Uterus (tissue), 4 donors: ENCODE measurements at places on chromosomes 6 and 20. TPM values are rescaled to one million over a fixed set of nuclear protein-coding genes. Genes with fewer than 3 reads are reported as not detected.

DNA sequence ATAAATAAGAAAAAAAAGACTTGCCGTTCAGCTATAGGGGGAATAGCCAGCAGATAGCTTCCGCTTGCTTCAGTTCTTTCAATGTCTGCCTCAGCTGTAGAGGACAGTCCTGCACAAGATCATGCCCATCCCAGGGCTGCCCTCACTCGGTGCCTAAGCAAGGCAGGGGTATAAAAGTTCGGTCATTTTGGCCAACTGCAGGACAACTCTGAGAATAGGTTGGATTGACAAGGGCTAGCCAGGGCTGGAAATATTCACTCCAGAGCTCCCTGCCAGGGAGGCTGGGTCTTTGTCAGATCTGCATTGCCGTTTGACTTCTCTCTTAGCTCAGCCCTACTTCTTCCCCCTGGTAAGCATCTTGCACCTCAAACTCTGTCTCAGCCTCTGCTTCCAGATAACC lies 8.4 kb downstream of the PROCR start:
- DNase-seq, result no peak

DNA sequence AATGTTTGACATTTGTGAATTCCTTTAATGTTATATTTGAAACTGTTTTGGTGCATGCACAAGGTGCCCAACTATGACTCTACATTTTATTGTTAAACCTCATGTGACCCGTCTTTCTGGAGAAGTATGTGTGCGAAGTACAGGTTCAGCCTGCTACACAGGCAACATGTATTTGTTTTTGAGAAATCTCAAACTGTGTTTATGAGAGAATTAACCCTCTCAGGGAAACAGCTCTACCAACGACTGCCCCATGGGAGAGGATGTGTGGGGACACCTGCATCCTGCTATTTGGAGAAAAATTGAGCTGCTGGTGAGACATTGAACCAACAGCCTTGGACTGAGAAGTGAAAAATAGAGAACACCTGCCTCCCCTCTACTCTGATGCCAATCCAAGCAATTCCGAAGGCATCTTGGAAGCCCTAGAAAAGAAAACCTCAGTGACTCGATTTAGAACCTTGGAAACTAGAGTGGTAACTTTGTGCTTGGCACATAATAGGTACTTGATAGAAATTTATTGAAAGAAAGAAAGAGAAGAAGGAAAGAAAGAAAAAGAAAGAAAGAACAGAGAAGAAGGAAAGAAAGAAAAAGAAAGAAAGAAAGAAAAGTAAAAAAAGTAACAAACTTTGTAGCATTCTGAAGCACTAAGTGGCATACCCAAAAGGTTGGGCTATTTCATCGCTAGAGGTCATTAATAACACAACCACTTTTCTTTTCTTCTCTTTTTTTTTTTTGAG lies 2.9 kb upstream of the AKAP12 start:
- DNase-seq, result no peak

ANKRD66 gene
- 2.3 TPM for total RNA-seq

- DNase-seq, result no peak
Measured at GRCh38 chr20:50048420-50049166, 64.4 kb downstream of the UBE2V1 start.

GRCh38 chr6:168218785-168219566 lies 100.6 kb downstream of the DACT2 start:
- DNase-seq, result no peak

TPD52L1 gene
- 22.2 TPM for total RNA-seq

SLC22A2 gene
- total RNA-seq, result not detected

GRCh38 chr20:49584418-49585382 lies 16.8 kb upstream of the PTGIS start:
- DNase-seq, result peak; percentile 64

ME1 gene
- total RNA-seq, result 18.5 TPM

MOXD1 gene
- 70.2 TPM for total RNA-seq

LY6G6D gene
- not detected for total RNA-seq

DNA sequence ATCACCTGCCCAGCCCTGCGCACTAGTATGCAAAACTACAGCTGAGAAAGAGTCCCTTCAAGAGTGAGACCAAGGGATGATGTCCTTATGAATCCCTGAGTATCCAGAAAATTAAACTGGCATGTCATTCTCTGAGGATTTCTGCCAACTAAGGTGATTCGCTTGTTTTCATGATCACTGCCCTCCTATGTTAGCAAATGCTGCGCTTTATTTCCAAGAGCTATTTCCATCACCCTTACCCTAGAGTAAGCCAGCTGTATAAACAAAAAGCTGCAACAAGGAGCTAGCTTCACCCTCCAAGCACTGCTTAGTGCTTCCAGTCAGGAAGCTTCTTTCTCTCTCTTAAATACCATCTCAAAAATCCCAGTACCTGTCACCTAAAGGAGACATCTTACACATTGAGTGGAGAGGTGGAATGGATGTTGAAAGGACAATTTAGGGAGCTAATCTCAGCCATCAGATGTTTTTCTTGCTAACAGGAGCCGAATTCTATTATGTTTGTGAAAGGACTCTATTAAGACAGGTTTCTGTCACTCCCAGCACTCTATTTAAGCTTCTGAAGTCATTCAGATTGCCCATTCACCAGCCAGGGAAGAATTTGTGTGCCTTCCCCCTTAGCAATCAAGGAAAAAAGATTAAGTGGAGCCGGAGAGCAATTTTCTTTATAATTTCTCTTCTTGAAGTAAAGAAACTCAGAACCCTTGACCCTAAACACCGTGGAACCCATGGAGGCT lies 322.2 kb downstream of the NRN1 start:
- no peak for DNase-seq

CENPB gene
- total RNA-seq, result 64.0 TPM

DNA sequence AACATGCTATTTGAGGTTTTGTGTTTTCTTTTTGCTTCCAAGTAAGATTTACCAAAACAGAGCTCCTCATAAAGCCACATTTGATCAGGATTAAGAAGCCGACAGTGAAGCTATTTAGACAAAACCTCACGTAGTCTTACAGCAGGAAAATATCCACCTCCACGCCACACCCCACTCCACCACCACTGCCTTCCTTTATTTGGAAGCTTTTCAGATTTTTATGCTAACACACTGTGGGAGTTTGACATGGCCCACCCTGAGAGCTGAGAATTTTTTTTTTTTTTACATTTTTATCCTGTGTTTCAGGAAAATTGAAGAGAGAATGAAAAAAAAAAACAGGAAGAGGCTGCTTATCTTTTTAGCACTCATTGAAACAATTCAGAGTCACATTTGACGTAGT lies 104.8 kb upstream of the MC3R start:
- no peak for DNase-seq

GRCh38 chr6:170271771-170272314 lies 19.0 kb downstream of the DLL1 start:
- DNase-seq, result no peak

DNA sequence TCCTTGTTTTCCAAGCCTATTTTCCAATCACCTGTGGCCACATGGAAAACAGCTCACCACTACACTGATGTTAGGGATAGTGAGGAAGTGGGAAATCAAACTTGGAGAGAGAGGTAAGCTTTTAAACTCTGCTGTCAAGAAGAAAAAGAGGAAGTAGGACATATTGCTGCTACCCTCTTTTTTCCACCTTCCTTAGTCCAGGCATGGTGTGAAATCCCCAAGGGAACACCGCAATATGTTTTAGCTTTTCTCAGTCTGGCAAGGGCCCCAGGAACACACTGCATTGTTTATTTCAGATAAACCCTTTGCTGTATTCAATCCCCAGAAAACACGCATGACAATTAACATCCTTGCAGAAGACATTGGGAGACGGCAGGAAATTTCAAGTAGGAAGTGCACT lies 61.3 kb downstream of the HS3ST5 start:
- DNase-seq, result no peak

- no peak for DNase-seq
Measured at GRCh38 chr6:36336779-36337241, at the start of gene BNIP5. Gene BNIP5 (minus strand): TSS chr6:36336888. CDS start chr6:36330690, 6,198 bp downstream.

APOM gene
- total RNA-seq, result 2.6 TPM

- DNase-seq, result no peak
Measured at GRCh38 chr6:5697508-5697907, 309.2 kb downstream of the NRN1 start.

DNA sequence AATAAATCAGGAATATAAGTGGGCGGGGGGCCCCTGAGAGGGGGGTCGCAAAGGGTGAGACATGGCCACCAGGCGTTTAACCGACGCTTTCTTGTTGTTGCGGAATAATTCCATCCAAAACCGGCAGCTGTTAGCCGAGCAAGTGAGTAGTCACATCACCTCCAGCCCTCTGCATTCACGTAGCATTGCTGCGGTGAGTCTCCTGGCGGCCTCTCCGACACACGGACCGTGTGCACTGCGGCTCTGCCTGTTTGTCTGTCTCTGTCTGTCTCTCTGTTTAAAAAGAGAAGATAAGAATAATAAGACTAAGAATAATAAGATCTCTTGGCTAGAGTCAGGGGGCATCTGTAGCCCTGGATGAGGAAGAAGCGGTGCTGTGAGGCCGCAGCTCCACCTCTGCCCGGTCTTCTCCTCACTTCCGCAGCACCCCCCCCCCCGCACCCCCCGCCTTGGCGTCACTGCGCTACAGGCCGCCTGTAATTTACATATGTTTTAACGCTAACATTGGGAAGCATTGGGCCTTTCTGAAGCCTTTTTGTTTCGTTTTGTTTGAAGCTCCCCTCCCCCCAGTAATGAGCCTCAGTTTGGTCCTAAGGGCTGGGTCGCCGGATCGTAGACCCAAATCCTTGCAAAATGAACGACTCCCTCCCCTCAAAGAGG lies 993 bp downstream of the STX16 start:
- no peak for DNase-seq

GRCh38 chr6:25962149-25963127 lies at the start of gene TRIM38:
Gene TRIM38 (plus strand): TSS chr6:25962802. CDS start chr6:25966523, 3,721 bp downstream.
- DNase-seq, result peak; percentile 92

GJA10 gene
- not detected for total RNA-seq

GRCh38 chr6:108497883-108498282 lies 62.8 kb upstream of the FOXO3 start:
- DNase-seq, result no peak

DNA sequence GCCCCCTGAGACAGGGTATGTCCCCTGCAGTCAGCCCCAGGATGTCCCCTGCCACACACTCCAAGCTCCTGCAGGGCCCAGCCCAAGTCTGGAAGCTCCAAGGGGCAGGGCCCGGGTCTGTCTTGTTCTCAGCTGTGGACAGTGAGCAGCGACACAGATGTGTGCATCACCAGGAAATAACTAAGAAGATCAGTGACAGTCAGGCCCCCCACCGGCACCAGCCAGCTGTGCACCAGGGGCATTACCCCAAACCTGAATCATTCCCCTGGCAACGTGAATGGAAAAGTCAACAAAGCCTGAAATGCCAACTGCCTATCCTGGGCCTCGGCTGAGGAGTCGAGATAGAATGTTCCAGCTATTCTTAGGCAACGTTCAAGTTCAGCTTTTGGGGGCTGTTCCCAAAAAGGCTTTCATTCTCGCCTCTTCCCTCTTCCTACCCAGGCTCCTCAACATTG lies 105.0 kb downstream of the PREX1 start:
- no peak for DNase-seq

GRCh38 chr20:52841003-52841402 lies 131.2 kb upstream of the TSHZ2 start:
- DNase-seq, result no peak

DNA sequence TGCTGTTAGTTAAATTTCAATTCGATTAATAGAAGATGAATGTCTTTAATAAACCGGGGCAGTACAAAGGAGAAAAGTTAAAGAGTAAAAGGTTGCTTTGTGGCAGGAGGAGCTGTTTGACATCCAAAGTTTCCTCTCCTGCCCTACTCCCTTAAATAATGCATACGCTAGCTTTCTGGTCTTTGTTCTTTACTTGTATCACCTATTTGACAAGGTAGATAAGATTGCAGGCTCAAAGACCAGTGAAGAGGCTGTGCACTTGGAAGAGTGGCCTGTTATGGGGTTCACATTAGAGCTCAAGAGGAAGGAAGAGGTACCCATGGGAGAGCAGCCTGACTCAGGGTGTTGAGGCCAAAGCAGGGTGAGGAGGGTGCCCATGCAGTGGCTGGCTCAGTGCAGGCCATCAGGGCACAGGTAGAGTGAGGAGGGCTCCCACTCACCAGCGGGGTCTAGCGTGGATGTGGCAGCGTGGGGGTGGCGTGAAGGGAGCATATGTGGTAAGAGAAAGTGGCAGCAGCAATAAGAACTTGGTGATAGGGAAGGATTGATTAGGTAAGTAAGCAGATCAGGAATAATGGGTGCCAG lies 29.3 kb upstream of the KLHL31 start:
- DNase-seq, result no peak

FRK gene
- total RNA-seq, result 8.2 TPM

- no peak for DNase-seq
Measured at GRCh38 chr6:26180346-26180745, 93.1 kb downstream of the HFE start.

DNA sequence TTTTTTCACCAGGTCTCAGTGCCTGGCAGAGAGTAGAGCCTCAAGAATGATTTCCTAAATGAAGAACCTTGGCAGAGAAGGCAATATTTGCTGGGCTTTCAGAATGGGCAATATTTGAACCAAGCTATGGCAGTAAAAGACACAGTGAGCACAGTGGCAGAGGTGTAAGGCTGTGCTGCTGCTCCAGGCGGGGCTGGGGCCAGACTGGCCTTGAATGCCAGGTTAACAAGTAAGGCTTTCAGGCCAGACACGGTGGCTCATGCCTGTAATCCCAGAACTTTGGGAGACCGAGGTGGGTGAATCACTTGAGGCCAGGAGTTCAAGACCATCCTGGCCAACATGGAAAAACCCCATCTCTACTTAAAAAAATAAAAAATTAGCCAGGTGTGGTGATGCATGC lies 8.5 kb upstream of the MYL9 start:
- no peak for DNase-seq

ZNF311 gene
- 0.51 TPM for total RNA-seq

- DNase-seq, result no peak
Measured at GRCh38 chr6:70289299-70289698, 13.6 kb downstream of the COL9A1 start.

GRCh38 chr6:17237246-17237645 lies 43.9 kb upstream of the RBM24 start:
- no peak for DNase-seq
